ENCODE measurements at places on chromosomes 1 and 21.

DNA sequence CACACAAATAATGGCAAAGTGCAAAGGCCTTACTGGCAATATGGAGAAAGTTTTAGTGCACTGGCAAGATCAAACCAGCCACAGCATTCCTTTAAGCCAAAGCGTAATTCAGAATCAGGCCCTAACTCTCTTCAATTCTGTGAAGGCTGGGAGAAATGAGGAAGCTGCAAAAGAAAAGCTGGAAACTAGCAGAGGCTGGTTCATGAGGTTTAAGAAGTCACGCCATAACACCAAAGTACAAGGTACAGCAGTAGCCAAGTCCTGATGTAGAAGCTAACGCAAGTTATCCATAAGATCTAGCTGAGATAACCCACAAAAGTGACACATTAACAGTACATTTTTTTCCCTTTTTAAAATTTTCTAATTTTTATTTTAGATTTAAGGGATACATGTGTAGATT, 57.1 kb downstream of the SLC27A3 start:
- DNase-seq = no peak

DNA sequence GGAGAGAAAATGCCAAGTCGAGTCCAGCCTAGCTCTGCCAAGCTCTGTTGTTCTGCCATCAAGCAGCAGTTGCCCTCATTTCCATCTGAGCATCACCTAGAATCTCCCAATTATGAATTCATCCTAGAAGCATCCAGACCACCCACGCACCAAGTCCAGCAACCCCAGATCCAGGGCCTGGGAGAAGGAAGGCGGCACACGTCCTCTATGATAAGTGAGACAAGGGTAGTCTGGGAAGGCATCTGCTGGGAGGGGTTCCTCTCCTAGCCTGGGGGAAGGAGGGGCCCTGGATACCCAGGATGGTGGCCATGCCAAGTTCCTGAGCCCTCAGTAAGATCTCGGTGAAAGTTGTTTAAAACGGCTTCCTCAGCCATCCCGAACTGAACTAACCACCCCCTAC, 70.7 kb downstream of the VWA5B1 start:
- DNase-seq = no peak

DNA sequence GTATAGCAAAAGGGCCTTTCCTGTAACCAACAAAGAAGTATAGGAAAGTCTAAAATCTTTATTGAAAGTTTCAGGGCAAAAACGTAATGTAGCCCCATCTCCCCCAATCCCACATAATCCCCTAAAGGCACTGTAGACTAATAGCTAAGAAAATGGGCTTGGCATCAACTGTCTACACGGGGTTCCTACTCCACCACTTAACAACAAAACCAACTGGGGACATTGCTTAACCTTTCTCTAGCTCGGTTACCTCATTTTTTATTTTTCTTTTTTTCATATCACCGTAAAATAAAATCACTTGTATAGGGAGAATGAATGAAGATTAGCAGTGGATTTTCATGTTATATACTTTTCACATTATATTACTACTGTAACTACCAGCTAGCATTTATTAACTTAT, 12.3 kb downstream of the MACF1 start:
- DNase-seq = no peak

GRCh38 chr1:99768104-99768503, 1.7 kb upstream of the FRRS1 start:
- DNase-seq = no peak

- DNase-seq = no peak
These were observed 18.5 kb downstream of the SELL start for GRCh38 chr1:169692756-169693460.

- no peak for DNase-seq
These were observed 8.8 kb downstream of the ATPAF1 start for GRCh38 chr1:46659307-46659870.

DNA sequence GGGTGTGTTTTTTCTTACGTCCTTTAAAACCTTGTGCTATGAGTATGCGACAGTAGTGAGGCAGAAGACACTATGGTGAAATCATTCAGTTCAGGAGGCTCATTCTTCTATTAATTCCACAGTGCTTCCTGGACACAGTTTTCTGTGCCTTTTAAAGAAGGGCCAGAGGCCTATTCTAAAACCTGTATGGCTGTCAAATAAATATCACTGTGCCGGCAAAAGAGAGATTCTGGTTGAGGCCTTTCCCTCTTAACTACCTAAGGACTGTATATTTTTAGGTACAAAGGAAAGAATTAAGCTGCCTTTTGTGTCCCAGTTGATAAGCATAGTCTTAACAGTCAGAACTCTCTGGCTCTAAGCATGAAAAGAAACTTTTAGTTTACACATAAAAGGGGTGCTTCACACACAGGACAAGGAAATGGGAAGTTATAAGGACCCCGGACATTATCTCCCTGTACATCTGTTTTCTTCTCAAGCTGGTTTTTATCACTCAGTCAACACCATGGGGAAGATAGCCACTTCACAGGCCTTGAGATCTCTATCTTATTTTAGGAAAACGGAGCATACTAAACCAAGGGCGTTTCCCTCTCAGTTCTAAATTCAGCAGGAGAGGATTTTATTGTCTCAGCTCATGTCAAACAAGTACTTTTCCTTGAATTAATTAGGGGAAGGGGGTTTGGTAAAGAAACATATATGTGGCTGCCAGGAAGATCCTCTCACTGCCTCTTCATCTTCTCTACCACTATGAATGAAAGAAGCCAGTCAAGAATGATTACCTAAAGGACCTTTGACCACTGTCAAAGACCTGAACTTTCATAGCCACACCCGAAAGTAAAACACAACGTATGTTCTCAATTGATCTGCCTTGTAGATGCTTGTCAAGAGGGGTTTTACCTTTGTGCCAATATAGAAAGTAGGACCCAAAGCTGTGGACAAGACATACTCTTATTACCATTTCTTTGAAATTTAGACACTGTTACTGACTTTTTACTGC, 71.4 kb upstream of the HSPA13 start:
- no peak for DNase-seq

DNA sequence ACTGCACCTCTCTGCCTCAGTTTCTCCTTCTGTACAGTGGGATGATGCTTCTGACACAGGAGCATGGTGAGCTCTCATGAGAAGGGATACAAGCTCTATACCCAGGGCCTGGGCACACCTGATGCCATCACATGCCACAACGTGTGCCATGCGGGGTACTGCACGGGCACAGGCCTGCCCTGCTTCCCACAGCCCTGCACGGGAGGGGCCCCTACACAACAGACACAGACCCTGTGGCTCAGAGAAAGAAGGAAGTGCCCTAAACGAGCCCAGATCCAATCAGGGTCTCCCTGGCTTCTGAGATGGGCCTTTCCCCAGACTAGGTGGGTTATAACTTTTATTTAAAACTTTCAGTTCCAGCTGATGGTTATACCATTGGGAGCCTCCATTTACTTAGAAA, 24.6 kb downstream of the C2CD2 start:
- no peak for DNase-seq

DNA sequence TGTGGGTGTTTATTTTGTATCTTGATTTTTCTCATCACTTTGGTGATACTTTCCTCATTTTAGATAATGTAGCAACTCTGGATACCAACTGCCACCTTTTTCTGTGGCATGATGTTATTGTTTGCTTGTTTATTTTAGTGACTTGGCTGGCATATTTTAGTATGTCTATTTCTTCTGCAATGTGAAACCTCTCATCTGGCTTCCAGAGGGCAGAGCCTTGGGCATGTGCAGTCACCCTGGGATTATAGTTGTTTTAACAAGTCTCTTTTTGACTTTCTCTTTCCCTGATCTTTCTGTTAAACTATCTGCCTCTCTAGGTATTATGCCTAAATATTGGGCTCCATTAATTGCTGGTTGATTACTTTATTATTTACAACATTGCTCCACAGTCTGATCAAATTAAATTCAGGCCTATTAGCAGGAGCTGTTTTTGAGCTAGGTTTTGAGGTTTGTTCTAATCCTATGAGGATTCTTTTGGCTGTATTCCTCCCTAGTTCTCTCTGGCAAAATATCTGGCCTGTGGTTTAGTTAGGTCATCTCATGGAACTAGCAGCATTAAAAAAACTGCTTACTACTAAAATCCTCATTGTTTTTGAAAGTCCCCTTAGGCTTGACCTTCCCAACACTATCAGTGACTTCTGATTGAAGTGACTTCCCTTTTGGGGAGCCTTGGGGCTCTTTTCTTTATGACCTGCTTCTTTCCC, 86.4 kb upstream of the FAM78B start:
- no peak for DNase-seq

GRCh38 chr1:231603598-231604275, 22.9 kb upstream of the DISC1 start:
- no peak for DNase-seq

GRCh38 chr1:68129536-68130250, 79.3 kb upstream of the DIRAS3 start:
- DNase-seq = no peak

DNA sequence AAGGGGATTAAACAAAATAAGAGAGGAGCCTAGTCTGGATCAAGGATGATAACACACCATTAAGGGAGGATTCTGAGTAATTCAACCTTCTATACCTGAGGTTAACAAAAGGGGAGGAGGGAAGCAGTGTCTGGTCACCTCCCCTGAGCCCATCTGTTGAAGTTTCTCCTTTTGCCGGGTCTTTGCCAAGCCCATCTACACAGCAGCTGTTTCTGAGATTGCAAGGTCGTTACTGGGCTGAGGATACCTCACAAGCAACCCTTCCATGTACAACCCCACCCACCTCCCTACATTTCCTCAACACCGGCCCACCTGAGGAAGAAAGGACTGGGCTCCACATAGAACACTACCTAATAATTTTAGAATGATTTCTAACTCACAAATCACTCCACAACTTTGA, 26.3 kb downstream of the LRRC52 start:
- no peak for DNase-seq

DNA sequence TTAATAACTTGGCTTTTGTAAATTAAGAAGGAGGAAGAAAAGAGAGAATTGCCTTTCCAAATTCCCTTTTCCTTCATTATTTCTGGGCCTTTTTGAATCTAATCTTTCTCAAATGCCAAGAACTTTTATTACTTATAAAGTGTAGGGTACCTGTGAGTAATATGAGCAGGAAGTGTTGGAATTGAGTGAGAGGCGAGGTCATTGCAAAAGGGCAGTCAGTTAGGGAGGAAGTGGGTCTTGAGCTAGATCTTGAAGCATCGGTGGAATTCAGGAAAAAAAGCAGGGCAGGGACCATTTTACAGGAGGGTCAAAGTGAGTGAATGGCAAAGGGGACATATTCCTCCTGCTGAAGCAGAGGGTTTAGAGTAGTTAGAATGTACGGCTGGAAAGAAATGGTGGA, 23.4 kb downstream of the DDI2 start:
- DNase-seq = no peak

- DNase-seq = no peak
These were observed 11.2 kb downstream of the KIAA1614 start for GRCh38 chr1:180923887-180924286.

GRCh38 chr1:243642936-243643335, 207.1 kb downstream of the AKT3 start:
- no peak for DNase-seq

DNA sequence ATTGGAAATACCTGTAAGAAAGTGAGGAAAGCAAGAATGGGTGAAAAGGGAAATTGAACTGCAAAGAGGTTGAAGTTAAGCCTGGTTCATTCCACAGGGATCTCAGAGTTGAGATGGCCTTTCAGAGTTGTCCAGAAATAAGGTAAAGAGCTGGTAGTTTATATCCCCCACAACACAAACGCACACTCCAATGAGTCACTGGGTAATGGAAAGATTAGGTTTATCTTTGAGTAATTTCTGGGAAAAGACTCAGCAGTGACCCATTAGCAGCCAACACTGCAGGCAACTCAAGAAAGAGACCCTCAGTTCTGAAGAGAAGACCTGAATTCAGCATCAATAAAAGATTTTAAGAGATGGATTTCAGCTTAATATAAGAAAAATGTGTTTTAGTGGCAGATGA, 485.5 kb downstream of the PTPRC start:
- no peak for DNase-seq

GRCh38 chr1:226097866-226098625, 35.5 kb downstream of the H3-3A start:
- DNase-seq = no peak

- no peak for DNase-seq
These were observed 775 bp upstream of the EFCAB14 start for GRCh38 chr1:46719689-46720088.

- DNase-seq = no peak
These were observed 55.8 kb downstream of the YARS1 start for GRCh38 chr1:32761253-32761877.

- no peak for DNase-seq
These were observed 10.2 kb downstream of the SETSIP start for GRCh38 chr1:92065042-92065441.

- DNase-seq = no peak
These were observed 3.9 kb downstream of the C1QTNF12 start for GRCh38 chr1:1242461-1243265.

DNA sequence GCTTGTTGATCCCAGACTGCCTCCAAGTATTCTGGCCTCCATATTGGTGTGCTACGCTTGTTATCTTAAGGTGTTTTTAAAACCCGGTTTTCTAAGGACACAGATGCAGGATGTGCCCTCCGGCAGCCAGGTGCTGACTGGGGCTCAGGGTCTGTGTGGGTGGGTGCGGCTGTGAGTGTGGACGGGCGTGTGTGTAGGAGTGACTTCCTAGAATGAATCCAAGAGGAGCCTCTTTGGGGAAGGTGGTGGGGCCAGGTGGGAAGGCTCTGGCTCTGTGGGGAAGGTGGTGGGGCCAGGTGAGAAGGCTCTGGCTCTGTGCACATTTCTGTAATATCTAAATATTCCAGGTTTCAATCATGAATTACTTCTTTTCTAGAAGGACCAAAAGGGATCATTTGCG, 12.8 kb upstream of the TSPEAR start:
- no peak for DNase-seq

DNA sequence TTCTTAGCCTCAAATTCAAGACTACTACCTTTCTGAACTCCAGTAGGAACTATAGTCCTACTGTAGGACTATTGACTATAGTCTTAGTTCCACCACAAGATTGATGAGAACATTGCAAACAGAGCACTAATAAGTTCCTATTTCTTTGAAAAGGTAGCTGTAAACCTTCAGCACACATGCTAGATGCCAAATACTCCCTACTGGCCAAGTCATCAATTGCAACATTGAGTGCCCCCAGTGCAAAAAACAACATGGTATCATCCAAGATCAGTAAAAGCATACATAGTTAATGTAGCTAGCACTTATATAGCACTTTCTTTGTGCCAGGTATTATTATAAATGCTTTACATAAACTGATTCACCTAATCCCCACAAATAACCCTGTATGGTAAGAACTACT, 99.8 kb downstream of the MRPL39 start:
- DNase-seq = no peak

GRCh38 chr1:190226006-190226405, 251.7 kb downstream of the BRINP3 start:
- DNase-seq = no peak

- no peak for DNase-seq
These were observed 56.6 kb downstream of the KIF21B start for GRCh38 chr1:200966934-200967333.

Data from effector memory CD4-positive, alpha-beta T cell (primary cell).